GM23248 (cell line): ENCODE measurements at places on chromosomes 2 and 18. TPM values are rescaled to one million over a fixed set of nuclear protein-coding genes. Genes with fewer than 3 reads are reported as not detected.

CXCR1 gene
- not detected in 2 replicates for polyA plus RNA-seq

GRCh38 chr18:54127759-54128378, 96.6 kb downstream of the MBD2 start:
- peak; percentile 79 for DNase-seq

C2orf15 gene
- polyA plus RNA-seq: not detected in 2 replicates

DNA sequence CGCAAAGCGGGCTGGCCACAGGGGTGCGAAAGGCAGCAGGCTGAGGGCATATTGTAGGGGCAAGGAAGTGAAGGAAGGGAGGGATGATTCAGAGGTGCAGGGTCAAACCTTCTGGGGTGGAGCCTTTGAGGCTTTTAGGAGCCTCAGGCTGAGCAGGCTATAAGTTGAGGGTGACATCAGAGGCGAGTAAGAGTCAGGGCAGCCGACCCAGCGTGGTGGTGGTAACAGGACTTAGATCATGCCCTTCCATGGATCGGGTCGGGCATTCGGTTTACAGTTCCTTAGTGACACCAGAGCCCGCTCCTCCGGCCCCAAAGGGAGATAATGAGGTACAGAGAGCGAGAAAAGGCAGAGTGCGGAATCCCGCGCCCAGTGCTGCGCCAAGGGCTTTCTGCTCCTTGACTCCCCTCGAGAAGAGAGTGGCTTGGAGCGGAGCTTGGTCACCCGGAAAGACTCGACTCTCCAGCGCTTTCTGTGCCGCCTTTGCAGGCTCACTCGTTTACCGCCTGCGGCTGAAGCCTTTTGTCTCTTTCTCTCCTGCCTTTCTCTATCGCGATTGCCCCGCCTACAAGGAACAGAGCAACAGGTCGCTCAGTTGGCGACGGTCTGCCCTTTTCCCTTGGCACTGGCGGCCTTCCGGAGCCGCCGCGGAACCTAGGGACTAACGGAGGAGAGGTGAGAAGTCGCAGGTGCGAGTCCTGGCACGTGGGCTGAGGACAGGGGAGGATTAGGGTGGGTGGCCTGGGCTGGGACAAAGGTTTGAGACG, 720 bp downstream of the LBX2 start:
- peak; percentile 63 for DNase-seq

DNA sequence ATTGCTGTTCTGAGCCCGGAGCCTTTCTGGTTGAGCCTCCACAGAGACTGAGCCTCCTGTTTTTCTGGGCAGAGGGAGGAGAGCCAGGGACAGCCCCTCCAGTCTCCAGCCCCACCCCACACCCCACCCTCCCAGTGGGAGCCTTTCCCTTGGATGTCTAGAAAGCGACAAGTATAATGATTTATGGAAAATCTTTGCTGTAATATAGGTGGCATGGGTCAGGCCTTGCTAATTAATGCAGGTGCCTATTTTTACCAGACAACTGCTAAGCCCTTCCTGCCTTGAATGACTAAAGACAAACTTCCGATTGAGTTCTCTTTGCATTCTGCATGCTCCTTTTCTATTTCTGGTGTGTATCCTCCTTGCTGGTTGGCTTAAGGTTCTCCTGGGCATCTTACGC, 43.1 kb downstream of the MERTK start:
- no peak for DNase-seq

ARHGEF4 gene
- 7.4 and 9.6 TPM in 2 replicates for polyA plus RNA-seq

- DNase-seq: no peak
These were observed 51.7 kb downstream of the MCFD2 start for GRCh38 chr2:46863882-46864281.

GRCh38 chr2:151525821-151526373, 116.2 kb downstream of the RIF1 start:
- no peak for DNase-seq

- peak; percentile 68 for DNase-seq
These were observed 262.9 kb upstream of the CDH2 start for GRCh38 chr18:28439870-28440269.

DNA sequence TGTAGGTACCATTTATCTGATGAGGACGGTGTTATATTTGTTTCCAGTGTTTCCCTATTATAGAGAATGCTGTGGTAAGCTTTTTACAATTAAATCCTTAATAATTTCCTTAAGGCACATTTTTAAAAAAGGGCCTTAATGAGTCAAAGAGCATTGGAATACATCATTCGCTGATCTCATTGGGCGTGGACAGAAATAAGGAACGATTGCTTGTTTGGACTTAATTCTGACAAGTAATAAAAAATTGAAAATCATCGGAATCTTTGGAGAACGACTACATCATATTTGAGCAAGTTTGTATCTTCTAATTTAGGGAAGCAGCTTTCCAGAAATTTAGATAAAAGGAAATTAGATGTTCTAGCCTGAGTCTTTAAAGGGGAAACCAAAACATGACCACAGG, 11.3 kb downstream of the AGPS start:
- DNase-seq: peak; percentile 77

GRCh38 chr2:2899826-2900225, 477.8 kb downstream of the EIPR1 start:
- DNase-seq: no peak
